Kidney epithelial cell (primary cell): ENCODE measurements at places on chromosomes 5 and 9. TPM values are rescaled to one million over a fixed set of nuclear protein-coding genes. Genes with fewer than 3 reads are reported as not detected.

The FAM221B gene
- total RNA-seq = not detected in 2 replicates

The TMC1 gene
- not detected in 2 replicates for total RNA-seq

The SLC31A2 gene
- 8.6 and 9.4 TPM in 2 replicates for total RNA-seq

The GLDC gene
- 10.3 and 17.3 TPM in 2 replicates for total RNA-seq

DNA sequence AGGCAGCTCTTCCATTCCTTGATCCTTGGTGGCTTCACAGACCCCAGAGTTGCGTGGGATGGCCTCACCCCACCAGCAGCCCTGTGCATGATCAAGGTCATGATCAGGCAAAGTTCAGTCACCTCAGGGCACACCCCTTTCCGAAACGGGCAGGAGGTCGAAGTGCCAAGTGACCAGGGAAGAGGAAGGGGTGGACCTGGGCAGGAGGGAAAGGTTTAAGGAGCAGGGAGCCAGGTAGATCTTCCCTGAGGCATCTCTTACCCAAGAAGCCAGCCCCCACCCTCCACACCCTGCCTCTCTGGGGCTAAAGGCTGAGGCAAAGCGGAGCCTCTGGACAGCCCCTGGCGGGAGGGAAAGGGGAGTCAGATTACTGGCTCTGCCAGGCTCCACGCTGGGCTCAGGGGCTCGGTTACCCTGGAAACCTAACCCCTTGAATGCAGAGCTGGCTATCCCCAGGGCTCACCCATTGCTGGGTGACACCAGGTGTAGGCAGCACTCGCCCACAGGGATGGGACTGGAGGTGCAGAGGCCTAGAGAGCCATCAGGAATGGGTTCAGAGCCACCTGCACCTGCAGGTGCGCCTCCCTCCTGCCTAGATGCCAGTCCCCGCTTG is 3.6 kb downstream of the MGAT4B start:
- no peak for DNase-seq

The LCN9 gene
- total RNA-seq = not detected in 2 replicates

- no peak for DNase-seq
These were observed 210.3 kb downstream of the CDK5RAP2 start for GRCh38 chr9:120369608-120370220.

The SERF1A gene
- total RNA-seq = 7.8 and 14.2 TPM in 2 replicates

The FUT7 gene
- total RNA-seq = not detected in 2 replicates

DNA sequence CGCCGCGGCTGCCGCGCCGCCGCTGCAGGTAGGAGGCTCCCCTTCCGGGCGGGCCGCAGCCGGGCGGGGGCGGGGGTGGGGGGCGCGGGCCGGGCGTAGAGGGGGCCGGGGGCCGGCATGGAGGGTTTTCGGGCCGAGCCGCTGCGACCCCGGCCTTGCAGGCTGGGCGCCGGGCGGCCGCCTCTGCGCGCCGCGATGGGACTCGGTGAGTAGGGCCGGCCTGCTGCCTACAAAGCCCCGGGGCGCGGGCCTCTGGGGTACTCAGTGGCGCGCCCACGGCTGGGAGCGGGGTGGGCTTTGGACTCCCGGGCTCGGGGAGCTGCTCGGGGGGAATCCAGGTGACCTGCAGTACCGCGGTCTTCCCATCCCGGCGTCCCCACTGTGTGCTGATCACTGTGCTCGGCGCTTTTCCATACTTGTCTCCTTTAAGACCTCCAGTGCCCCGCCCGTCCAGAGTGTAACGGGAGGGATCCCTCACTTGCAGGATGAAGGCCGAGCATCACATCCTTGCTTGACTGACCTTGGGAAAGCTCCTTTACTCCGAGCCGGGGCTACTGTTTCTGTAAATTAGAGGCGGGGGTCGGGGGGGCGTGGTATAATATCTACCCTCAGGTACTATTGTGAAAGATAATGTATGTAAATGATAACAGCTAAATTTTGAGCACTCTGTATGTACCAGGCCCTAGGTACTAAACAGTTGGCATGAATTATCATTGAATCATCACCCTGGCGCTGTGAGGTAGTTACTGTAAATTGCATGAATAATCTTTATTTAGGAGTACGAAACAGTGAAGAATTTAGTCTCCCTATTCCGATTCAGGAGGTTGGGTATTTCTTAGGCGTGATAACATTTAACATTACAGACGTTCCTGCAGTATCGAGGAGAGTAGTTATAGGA is 672 bp downstream of the MSANTD3 start:
- no peak for DNase-seq

DNA sequence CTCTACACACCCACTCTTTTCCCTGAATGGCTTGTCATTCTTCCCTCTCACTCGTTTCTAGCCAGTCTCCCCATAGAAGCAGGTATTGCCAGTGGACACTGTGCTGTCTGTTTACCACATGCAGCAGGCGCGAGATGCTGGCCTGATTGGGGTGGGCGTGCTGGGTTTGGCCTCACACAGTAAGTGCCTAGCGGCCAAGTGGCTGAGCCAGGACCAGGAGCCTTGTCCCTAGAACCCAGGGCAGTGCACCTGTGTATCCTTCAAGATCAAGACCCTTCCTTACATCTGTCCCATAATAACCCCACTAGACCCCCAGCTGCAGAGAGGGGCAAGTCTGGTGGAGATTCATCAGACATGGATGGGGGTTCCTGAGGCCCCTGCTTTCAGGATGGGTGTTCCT is 112.8 kb upstream of the IRX4 start:
- no peak for DNase-seq

The C9 gene
- not detected in 2 replicates for total RNA-seq

DNA sequence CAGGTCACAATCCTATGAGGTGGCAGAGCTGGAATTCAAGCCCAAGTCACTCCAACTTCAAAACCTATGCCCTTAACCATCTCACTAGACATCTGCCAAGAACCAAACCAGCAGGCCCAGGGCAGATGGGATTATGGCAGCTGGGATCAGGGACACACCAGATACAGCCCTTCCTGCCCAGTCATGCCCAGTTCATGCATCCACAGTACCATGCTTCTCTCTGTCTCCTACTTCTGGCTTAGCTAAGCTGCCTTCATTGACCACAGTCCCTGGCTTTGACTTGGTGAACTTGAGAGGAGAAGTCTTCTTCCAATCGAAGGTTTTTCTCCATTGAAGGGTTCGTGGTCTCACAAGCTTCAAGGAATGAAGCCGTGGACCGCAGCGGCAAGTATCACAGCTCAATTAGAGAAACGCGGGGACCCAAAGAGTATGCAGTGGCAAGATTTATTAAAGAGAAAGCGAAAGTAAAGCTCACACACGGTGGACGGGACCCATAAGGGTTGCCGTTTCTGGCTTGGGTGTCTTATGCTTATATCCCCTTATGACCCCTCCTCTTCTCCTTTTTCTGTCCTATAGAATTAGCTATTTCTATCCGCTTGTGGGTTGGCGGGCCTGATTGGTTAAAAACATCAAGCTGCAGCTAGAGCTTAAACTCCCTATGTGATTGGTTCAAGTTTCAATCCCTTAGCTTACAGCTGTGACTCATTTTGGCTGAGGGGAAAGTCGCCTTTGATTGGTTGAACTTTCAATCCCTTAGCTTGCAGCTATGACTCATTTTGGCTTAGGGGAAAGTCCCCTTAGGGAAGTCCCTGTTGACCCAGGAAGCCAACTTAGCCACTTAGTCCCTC is 101.2 kb downstream of the TRIM36 start:
- DNase-seq = no peak

GRCh38 chr5:61167382-61167781 is 5.1 kb upstream of the SMIM15 start:
- peak; percentile 10 for DNase-seq

GRCh38 chr9:115130176-115130575 is 12.2 kb upstream of the TNC start:
- DNase-seq = no peak

The GARIN3 gene
- total RNA-seq = not detected in 2 replicates

- no peak for DNase-seq
These were observed 29.9 kb upstream of the UNC5A start for GRCh38 chr5:176780176-176781053.

DNA sequence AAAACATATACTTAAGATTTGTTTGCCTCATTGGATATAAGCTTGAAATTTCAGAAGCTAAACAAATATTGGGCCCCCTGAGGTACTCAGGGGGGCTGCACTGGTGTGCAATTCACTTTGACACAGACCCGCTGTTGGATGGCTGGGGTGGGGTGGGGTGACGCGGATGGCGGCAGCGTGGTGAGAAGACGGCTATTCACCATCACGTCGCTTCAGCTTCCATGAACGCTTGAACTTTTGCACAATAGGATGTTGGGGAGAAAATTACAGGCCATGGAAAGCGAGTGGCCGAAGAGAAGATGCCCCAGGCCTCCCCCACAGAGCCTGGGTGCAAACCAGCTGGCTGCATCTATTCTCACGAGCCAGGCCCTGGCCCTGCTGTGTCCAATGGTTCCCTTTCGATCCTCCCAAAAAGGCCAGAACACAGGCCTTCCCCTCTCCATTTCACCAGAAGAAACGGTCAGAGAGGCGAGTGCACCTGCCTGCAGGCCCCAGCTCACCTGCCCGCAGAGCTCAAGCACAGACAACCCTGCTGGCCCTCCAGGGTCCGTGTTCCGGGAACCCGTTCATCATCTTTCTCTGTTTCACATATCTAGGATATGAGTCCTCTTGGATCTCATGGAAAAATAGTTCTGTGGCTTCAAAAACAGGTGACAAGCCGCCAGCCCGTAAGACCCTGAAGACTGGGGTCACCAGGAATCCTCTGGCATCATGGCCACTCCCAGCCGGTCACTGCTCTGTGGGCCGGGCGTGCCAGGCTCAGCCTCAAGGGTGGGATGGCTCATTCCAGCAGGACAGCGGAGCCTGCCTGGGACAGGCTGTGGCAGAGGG is 46.8 kb upstream of the SARDH start:
- no peak for DNase-seq

The IL5 gene
- total RNA-seq = not detected in 2 replicates
